ENCODE measurements at places on chromosomes 6 and 20.

GRCh38 chr6:113654396-113654795, 202.7 kb upstream of the MARCKS start:
- no peak for DNase-seq

DNA sequence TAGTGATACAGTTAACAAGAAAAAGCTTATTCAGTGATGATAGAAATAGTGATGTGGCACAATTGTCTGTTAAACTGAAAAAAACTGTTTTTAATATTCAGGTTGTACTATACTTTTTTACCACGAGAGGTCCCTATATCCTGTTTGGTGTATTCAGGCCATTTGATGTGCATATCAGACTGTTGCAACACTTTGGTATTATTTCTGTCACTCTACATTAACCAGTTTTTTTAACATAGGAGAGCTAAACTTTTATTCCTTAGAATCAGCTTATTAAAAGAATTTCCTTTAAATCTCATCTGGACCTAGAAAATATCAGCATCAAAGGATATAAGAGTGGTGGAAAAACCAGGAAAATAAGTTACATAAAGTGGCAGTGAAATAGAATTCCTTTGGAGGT, 36.8 kb downstream of the TSPYL4 start:
- DNase-seq = peak; percentile 34

GRCh38 chr6:145904391-145904790, 59.8 kb downstream of the SHPRH start:
- DNase-seq = no peak

GRCh38 chr20:58131551-58132142, 96.8 kb downstream of the ANKRD60 start:
- no peak for DNase-seq

DNA sequence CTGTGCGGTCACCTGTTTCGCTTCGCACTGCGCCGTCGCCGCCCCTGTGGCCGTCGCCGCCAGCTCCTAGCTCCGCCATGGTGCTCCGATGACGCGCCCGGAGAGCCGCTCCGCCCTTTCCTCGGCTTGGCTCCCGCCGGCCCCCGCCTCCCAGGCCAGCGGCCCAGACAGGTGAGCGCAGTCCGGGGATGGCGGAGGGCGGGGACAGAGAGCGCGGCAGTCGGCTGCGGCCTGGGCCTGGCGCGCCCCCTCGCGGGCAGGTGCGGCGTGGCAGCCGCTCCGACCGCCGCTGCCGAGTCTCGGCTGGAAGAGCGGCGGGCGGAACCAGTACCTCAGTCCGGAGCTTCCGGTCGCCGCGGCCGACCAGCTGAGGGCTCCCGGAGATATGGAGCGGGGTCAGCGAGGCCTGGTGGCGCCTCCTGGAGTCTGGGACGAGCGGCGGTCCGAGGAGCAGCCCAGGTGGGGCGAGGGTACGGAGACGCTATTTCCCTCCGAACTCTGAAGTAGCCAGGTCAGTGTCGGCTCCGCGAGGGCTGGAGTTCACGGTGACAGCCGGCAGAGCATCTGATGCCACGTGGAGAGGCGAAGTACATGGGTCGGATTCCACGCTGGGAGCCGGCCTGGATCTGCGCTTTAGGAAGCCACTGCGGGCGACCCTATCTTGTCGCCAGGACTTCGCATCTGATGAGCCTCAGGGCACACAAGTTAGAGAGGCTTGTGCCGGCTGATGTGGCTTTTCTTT, at the start of gene MAP7:
Gene MAP7 (minus strand): TSS at position 93 of the 742 bp plus-strand sequence. CDS start 14 bp downstream, at position 79.
- peak; percentile 34 for DNase-seq

Measured in SK-N-DZ (cell line).